ENCODE measurements at places on chromosomes 13 and 19. TPM values are rescaled to one million over a fixed set of nuclear protein-coding genes. Genes with fewer than 3 reads are reported as not detected.

TBXA2R gene
- total RNA-seq: not detected

GRCh38 chr13:27774169-27774568 is 18.1 kb upstream of the GSX1 start:
- H3K4me3 ChIP-seq: no peak overlapping the region
- H3K27me3 ChIP-seq: no peaks in the 10 kb centered on the region
- no peak overlapping the region for H3K27ac ChIP-seq
- DNase-seq: no peak
- no peaks in the 10 kb centered on the region for H3K4me1 ChIP-seq
- H3K36me3 ChIP-seq: no peaks in the 10 kb centered on the region

- DNase-seq: no peak
- no peaks in the 10 kb centered on the region for H3K27me3 ChIP-seq
- peaks cover 42% of the 10 kb centered on the region for H3K4me1 ChIP-seq
- H3K36me3 ChIP-seq: peaks cover 31% of the 10 kb centered on the region
- H3K4me3 ChIP-seq: peak overlapping the region; percentile 9
Observed at GRCh38 chr13:24224232-24224680, 63.7 kb downstream of the SPATA13 start.

KBTBD7 gene
- total RNA-seq: 1.3 TPM

- no peak for DNase-seq
- H3K4me3 ChIP-seq: no peak overlapping the region
Observed at GRCh38 chr19:58368561-58369360, 6.2 kb upstream of the ZNF497 start.

GRCh38 chr19:16405091-16405490 is 66.7 kb downstream of the EPS15L1 start:
- DNase-seq: no peak
- no peaks in the 10 kb centered on the region for H3K4me1 ChIP-seq
- H3K4me3 ChIP-seq: no peak overlapping the region
- peak overlapping the region; percentile 27 for H3K27ac ChIP-seq
